ENCODE measurements at places on chromosomes 1 and 21. TPM values are rescaled to one million over a fixed set of nuclear protein-coding genes. Genes with fewer than 3 reads are reported as not detected.

The LCE1E gene
- total RNA-seq = not detected

The LRRN2 gene
- not detected for total RNA-seq

The WNT9A gene
- 0.38 TPM for total RNA-seq

The MRPL55 gene
- 72.9 TPM for total RNA-seq

The RNPEP gene
- total RNA-seq = 63.8 TPM

The ITLN2 gene
- total RNA-seq = 1.4 TPM

The HNRNPR gene
- 53.8 TPM for total RNA-seq

The BMP8A gene
- total RNA-seq = 0.19 TPM

The AGBL4 gene
- not detected for total RNA-seq

The TRIM45 gene
- 3.4 TPM for total RNA-seq

The ATP5PO gene
- 209 TPM for total RNA-seq

The RPL11 gene
- total RNA-seq = 1,142 TPM

The SLC30A10 gene
- not detected for total RNA-seq

The UBASH3A gene
- total RNA-seq = not detected

The PLCH2 gene
- total RNA-seq = under 0.01 TPM

The PIGM gene
- total RNA-seq = 3.4 TPM

The PLEKHA6 gene
- total RNA-seq = under 0.01 TPM

The WNT4 gene
- total RNA-seq = not detected

The PDC gene
- total RNA-seq = 0.38 TPM

The SPRR3 gene
- total RNA-seq = not detected

The INTS11 gene
- 34.1 TPM for total RNA-seq

The AURKAIP1 gene
- 82.6 TPM for total RNA-seq

The TPTE gene
- not detected for total RNA-seq

The DNAJC28 gene
- 1.7 TPM for total RNA-seq

The DDR2 gene
- 168 TPM for total RNA-seq

The RNU1-4 gene
- under 0.01 TPM for total RNA-seq

The UBE2U gene
- not detected for total RNA-seq

The VCAM1 gene
- 5.4 TPM for total RNA-seq

The OR2M3 gene
- total RNA-seq = not detected

The ACTN2 gene
- 0.56 TPM for total RNA-seq

The MPL gene
- total RNA-seq = not detected

The S100A10 gene
- total RNA-seq = 50.8 TPM

The SPSB1 gene
- 24.2 TPM for total RNA-seq

The FGR gene
- not detected for total RNA-seq

The SLC26A9 gene
- total RNA-seq = not detected

The MPZL1 gene
- total RNA-seq = 146 TPM

The C1QTNF12 gene
- total RNA-seq = 0.85 TPM

The CLDN14 gene
- total RNA-seq = 0.85 TPM

The PTPN7 gene
- not detected for total RNA-seq

The LRRC71 gene
- total RNA-seq = 0.56 TPM

The EXTL1 gene
- 0.58 TPM for total RNA-seq

The PRR9 gene
- total RNA-seq = not detected

The SH2D1B gene
- total RNA-seq = not detected

The NBPF19 gene
- 18.0 TPM for total RNA-seq

The DIO1 gene
- not detected for total RNA-seq

The NMNAT2 gene
- 10.4 TPM for total RNA-seq

The GPR157 gene
- total RNA-seq = 5.4 TPM

The CYP4A22 gene
- not detected for total RNA-seq

The SRGAP2C gene
- total RNA-seq = 27.6 TPM

The TRIM46 gene
- 1.5 TPM for total RNA-seq

The TNFRSF8 gene
- under 0.01 TPM for total RNA-seq

The C8A gene
- total RNA-seq = not detected

The FOXD2 gene
- under 0.01 TPM for total RNA-seq

The FMO4 gene
- 0.96 TPM for total RNA-seq

The ACTL8 gene
- not detected for total RNA-seq

The TTC13 gene
- 23.4 TPM for total RNA-seq

Data from regular cardiac myocyte (primary cell).